ENCODE measurements at places on chromosomes 5 and 9. TPM values are rescaled to one million over a fixed set of nuclear protein-coding genes. Genes with fewer than 3 reads are reported as not detected.

The TMEM252 gene
- total RNA-seq = not detected

The CTSL gene
- total RNA-seq = 162 TPM

The SLC6A3 gene
- 0.27 TPM for total RNA-seq

The PLEKHG4B gene
- total RNA-seq = 2.9 TPM

The APBA1 gene
- 16.0 TPM for total RNA-seq

The PCDHA8 gene
- 6.2 TPM for total RNA-seq

The KCTD16 gene
- total RNA-seq = 0.19 TPM

The AIF1L gene
- total RNA-seq = 24.2 TPM

The GOLM1 gene
- total RNA-seq = 42.6 TPM

The OR13C3 gene
- not detected for total RNA-seq

The LCN2 gene
- total RNA-seq = 2.4 TPM

The WWC1 gene
- 70.2 TPM for total RNA-seq

The OMD gene
- total RNA-seq = 0.08 TPM

The ROR2 gene
- 21.0 TPM for total RNA-seq

The LHX3 gene
- total RNA-seq = 5.4 TPM

The WDR31 gene
- 4.2 TPM for total RNA-seq

The MRPL41 gene
- 30.6 TPM for total RNA-seq

The CD14 gene
- 0.11 TPM for total RNA-seq

The FRMD3 gene
- total RNA-seq = 0.49 TPM

The PCDHA6 gene
- 2.9 TPM for total RNA-seq

The TRIM7 gene
- total RNA-seq = 0.32 TPM

The CD74 gene
- 3.3 TPM for total RNA-seq

The KIF2A gene
- total RNA-seq = 73.8 TPM

The CATSPER3 gene
- 0.21 TPM for total RNA-seq

The C5orf15 gene
- total RNA-seq = 35.4 TPM

The OTP gene
- total RNA-seq = 1.1 TPM

The POC5 gene
- total RNA-seq = 24.9 TPM

The WDR38 gene
- 0.68 TPM for total RNA-seq

The PCDH1 gene
- total RNA-seq = 1.1 TPM

The DND1 gene
- not detected for total RNA-seq

The NEUROG1 gene
- 29.4 TPM for total RNA-seq

The IFNA13 gene
- total RNA-seq = 0.29 TPM

The WHRN gene
- 13.3 TPM for total RNA-seq

The OR1K1 gene
- total RNA-seq = 0.75 TPM

The ARSI gene
- total RNA-seq = 0.63 TPM

The SPATA31D1 gene
- total RNA-seq = 0.18 TPM

The IL9 gene
- not detected for total RNA-seq

The EIF4E1B gene
- 0.32 TPM for total RNA-seq

The PTGR1 gene
- 30.1 TPM for total RNA-seq

The MOB3B gene
- total RNA-seq = 5.1 TPM
